ENCODE measurements at places on chromosomes 7 and 10. TPM values are rescaled to one million over a fixed set of nuclear protein-coding genes. Genes with fewer than 3 reads are reported as not detected.
A peak's percentile ranks its signal among the peaks of the same experiment; 100 is the strongest.

- no peak for DNase-seq
These were observed 19.8 kb downstream of the NUB1 start for GRCh38 chr7:151361193-151361959.

GRCh38 chr7:50331564-50332208, 27.2 kb downstream of the IKZF1 start:
- no peak for DNase-seq

GRCh38 chr7:29278337-29279069, 83.9 kb downstream of the CHN2 start:
- no peak for DNase-seq

DNA sequence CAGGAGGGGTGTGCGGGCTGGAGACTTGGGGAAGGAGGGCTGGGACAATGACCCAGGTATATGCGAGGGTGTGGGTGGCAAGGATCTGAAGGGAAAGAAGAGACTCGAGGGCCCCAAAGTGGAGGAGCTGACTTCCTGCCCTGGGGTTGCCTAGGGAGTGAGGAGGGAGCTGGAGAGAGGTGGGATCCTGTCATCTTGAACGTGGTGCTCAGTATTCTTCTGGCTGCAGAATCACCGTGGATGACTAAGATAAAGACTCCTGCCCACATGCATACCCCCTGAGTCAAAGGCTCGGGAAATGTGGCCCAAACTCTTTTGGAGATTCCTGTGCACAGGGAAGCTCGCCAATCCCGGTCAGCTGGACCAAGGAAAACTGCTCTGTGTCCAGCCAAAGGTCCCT, 31.2 kb downstream of the COL17A1 start:
- DNase-seq = no peak

- DNase-seq = no peak
These were observed 111.7 kb downstream of the JCAD start for GRCh38 chr10:29947701-29948060.

GRCh38 chr10:117222976-117223692, 17.8 kb upstream of the SLC18A2 start:
- no peak for DNase-seq

DNA sequence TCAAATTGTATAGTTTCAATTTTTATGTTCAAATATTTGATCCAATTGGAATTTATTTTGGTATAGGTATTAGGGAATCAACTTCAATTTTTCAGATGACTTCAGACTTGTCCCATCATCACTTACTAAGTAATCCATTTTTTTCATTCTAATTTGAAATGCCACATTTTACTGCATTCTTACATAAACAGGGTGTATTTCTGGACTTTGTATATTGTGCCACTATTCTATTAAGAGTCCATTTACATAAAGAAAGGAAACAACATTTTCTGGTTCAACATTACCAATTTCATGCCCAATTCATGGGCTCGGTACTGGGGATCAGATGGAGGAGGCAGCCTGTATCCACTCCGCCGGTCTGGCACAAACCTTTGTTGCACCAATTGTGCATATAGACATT, 15.8 kb downstream of the ECD start:
- DNase-seq = no peak

- DNase-seq = no peak
These were observed 179.0 kb downstream of the PCDH15 start for GRCh38 chr10:54622017-54622416.

DNA sequence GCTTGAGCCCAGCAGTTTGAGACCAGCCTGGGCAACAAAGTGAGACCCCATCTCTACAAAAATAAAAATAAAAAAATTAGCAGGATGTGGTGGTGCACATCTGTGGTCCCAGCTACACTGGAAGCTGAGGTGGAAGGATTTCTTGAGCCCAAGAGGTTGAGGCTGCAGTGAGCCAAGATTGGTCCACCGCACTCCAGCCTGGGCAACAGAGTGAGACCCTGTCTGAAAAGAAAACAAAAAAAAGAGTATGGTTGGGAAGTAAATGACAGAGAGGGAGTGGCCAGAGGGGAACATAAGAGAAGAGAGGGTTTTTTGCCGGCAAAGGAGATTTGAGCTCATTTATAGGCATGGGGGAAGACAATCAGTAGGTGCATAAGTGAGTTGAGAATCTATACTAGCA, 19.7 kb downstream of the PLXDC2 start:
- DNase-seq = no peak

GRCh38 chr7:102967798-102968197, 55.0 kb downstream of the LRRC17 start:
- DNase-seq = no peak

- DNase-seq = no peak
These were observed 17.6 kb upstream of the SFR1 start for GRCh38 chr10:104104418-104104817.

- peak; percentile 87 for DNase-seq
These were observed 16.1 kb upstream of the IMPDH1 start for GRCh38 chr7:128425850-128426249.

DNA sequence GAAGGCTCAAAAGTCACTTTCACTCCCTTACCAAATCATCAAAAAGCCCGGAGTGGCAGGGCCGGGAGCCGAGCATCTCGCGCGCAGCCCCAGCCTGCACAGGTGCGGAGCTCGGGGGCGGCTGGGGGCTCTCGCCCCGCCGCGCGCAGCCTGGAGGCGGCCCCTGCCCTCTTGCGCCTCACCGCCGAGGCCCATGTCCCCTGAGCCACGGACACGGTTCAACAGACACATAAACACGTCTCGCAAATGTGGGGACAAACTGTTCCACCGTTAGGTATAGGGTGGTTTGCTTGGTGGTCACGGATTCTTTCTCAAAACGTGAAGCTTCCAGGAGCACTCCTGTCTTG, 700 bp downstream of the GSAP start:
- DNase-seq = no peak

DNA sequence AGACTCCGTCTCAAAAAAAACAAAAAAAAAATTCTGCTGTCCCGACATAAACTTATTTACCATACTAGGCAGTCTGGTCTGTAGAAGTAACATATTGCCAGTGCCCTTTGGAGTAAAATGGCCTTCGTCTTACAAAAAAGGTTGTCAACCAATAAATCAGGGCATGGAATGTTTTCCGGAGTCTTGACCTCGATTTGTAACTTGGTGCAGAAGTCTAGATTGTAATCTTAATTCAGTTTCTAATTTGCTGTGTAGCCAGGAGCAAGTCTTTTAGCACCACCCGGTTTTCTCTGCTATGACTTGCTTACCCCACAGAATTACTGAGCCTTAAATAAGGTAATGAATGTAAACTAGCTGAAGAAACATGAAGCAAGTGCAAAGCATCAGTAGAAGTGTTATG, 23.2 kb downstream of the UBN2 start:
- no peak for DNase-seq

GRCh38 chr7:159017741-159018140, 126.9 kb downstream of the VIPR2 start:
- no peak for DNase-seq

DNA sequence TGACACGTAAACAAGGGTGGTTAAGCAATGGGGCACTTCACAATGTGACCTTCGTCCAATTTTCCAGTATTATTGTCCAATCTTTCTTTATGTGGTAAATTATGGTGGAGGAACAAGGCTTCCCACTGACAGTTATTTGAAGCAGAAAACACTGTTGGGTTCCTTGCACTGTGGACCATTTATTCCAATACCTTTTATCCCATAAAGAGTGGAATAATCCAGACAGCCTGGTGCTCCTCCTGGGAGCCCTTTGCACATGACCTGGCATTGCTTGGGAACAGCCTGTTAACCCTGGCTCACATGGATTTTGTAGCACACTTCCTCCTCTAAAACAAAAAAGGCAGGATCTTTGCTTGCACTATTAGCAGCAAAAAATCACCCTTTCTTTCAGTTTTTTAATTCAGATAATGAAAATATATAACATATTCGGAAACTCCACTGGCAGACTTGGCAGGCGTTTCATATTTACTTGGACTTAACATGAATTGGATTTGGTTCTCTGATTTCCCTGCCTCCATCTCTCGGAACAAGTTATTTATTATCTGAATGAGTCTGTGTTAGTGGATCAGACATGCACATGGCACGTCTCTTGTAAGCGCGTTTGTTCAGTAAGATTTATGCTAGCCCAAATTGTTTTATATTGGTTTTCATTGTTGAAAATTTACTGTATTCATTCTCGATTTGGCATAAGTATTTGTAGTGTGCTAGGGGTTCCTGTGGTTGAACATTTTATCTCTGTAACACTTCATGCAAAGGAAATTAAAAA, 59.3 kb downstream of the BMPER start:
- no peak for DNase-seq

DNA sequence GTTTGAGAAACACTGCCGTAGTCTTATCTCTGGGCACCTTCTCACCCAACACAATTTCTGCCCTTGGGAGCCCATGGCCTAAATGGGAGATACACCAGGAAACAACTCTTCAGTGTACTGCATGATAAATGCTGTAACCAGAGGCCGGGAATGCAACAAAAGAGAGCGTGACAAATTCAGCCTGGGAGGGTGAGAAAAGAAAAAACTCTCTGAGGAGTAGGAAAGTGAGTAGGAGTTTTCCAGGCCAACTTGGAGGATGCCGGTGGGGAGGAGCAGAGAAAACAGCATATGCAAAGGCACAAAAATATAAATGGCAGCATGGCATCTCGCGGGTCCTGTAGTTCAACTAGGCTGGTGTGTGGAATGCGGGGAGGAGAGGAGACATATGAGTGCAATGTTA, 624.5 kb downstream of the PARD3 start:
- no peak for DNase-seq

- DNase-seq = no peak
These were observed 468.6 kb upstream of the COBL start for GRCh38 chr7:51785171-51785570.

DNA sequence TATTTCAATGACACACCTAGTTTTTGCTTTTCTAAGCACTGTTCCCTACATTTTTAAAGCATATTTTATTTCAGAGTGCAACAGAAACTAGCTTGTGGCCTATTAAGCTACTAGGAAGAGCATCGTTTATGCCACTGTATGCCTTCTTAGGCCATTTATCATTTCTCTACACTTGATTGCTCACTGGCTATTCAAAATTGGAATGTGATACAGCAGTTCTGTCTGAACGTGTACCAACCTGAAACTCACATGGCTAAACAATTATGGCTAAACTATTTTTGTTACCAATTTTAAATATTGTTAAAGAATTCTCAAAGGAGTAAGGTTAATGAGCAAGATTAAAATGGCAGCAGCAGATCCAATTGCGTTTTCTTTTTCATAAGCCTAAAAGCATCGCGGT, 105.2 kb downstream of the GSAP start:
- no peak for DNase-seq

- no peak for DNase-seq
These were observed 513.0 kb downstream of the INHBA start for GRCh38 chr7:41189866-41190265.

GRCh38 chr7:81641873-81642272, 128.0 kb downstream of the HGF start:
- DNase-seq = no peak

DNA sequence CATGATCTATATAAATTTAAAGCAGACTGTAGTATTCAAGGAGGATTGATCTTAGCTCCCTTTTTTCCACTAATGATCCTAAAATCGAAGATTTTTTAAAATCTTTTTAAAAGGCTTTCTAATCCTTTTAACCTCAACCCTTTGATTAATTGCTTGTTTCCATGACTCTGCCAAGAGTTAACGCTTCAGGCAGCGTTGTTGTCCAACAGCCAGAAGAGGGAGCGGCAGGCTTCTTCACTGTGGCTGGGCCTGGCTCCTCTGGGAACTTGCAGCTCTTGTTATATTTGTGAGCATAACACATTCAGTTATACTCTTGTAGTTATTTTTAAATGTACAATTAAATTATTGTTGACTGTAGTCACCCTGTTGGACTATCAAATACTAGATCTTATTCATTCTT, 26.3 kb downstream of the CRCP start:
- peak; percentile 26 for DNase-seq

- DNase-seq = no peak
These were observed 76.0 kb upstream of the PRPS1L1 start for GRCh38 chr7:18103436-18104218.

DNA sequence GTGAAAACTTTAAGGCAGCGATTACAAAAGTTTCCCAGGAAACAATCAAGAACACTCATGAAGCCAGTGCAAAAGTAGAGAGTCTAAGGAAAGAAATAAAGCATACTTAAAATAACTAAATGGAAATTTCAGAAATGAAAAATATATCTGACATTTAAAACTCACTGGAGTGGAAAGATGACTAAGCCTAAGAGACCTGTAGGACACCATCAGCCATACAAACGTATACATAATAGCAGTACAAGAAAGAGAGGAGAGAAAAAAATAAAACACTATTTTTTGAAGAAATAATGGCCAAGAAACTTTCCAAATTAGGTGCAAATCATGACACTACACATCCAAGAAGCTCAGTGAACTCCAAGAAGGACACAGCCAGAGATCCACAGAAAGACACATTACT, 5.4 kb upstream of the AKR1D1 start:
- no peak for DNase-seq

- no peak for DNase-seq
These were observed at the start of gene BLNK for GRCh38 chr10:96271016-96271815. Gene BLNK, minus strand, starts transcription at chr10:96271569. Its CDS starts 171 bp downstream, at chr10:96271398.

DNA sequence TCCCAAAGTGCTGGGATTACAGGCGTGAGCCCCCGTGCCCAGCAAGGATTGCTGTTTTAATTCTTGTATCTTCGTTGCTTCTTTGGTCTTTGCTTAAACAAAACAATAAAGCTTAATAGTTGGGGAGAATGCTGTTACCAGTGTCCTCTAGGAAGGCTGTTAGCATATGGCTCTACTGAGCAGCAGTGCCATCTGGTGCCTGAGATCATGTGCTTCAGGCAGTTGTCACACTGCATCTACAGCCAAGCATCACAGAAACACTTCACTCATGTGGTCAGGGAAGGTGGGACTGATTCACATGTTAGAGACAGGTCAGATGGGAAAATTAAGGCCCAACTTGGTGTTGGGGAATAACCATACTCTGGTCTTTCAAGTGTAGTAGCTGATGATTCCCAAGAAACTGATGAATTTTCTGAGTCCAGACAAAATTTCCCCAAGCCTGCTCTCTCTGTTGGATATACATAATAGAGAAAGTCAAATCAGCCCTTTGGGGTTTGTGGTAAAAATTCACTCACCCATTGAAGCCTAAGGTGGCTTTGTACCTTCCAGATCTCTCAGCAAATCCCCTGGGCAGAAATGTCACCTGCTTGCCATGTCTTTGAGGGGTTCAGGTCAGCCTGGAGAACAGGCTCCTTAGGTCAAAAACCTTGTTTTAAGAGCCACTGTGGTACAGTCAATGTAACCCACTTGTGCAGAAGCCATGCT, 28.4 kb downstream of the UBE2D4 start:
- DNase-seq = peak; percentile 20

DNA sequence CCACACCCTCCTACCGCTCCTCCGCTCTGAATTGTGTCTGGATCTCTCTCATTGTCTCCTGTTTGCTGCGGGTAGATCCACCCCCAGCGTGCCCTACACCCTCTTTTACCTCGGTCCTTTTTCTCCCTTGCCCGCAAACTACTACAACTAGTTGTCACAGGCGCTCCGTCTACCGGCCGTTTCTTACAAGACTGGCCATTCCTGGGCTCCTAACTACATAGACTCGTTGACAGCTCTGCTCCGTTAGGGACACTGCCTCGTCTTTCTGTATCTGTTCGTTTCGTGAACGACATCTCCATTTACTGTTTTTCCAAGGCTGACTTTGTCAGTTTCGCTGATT, 786 bp downstream of the TAF3 start:
- peak; percentile 30 for DNase-seq

The MICALL2 gene
- 25.0 TPM for total RNA-seq

The IFIT1B gene
- not detected for total RNA-seq

The VWC2 gene
- 0.05 TPM for total RNA-seq

The GBX1 gene
- 13.8 TPM for total RNA-seq

The PRLHR gene
- not detected for total RNA-seq

The SPDYE11 gene
- total RNA-seq = 0.13 TPM

The PTPRZ1 gene
- total RNA-seq = 2.5 TPM

The SPDYE2B gene
- total RNA-seq = not detected

The ZDHHC4 gene
- total RNA-seq = 44.0 TPM

The SFRP4 gene
- not detected for total RNA-seq

The ZP3 gene
- 105 TPM for total RNA-seq

The PTF1A gene
- total RNA-seq = not detected

All from endothelial cell (in vitro differentiated cells).